Foreskin fibroblast (primary cell): ENCODE measurements at places on chromosomes 2 and 18.

DNA sequence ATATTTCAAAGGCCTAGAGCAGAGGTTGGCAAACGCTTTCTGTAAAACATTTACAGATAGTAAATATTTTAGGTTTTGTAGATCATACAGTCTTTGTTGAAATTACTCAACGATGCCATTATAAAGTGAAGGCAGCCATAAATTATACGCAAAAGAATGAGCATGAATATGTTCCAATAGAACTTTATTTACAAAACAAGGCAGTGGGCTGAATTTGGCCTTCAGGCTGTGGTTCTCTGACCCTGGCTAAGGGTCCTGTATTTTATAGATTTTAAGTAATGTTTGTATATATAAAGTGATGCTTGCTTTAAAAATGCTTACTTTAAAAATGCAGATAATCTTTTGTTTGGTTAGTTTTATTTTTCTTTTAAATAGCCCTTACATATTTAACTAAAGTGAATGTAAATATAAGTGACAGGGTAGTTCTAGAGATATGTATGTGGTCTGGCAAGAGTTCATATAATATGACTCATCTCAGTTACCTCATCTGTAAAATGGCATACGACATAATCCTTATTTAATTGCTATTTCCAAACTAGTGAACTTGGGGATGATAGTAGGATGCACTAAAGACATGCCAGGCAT, 51.7 kb upstream of the ATP5MC3 start:
- DNase-seq = peak; percentile 37

- peak; percentile 48 for DNase-seq
Measured at GRCh38 chr2:118223992-118224894, 136.0 kb downstream of the INSIG2 start.

- DNase-seq = no peak
Measured at GRCh38 chr2:177044671-177045070, 167.9 kb upstream of the HNRNPA3 start.

DNA sequence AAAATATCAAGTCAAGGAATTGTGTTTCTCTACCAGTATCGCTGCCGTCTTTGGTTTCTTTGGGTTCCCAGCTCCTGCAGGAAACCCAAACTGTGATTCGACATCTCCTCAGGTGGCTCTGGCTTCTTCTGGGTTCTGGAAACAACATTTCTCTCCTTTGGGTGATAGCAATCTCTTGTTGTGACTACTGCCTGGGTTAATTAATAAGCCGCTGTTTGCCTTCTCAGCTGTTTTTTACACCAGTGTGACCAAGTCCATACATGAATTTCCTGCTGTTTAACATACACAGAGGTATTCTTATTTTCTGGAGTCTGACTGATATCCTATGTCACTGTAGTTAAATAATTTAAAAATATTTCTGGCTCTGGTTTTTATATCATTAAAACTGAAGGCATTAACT, 112.5 kb upstream of the DCC start:
- no peak for DNase-seq

GRCh38 chr2:224691563-224691962, 24.6 kb downstream of the CCDC195 start:
- DNase-seq = no peak

DNA sequence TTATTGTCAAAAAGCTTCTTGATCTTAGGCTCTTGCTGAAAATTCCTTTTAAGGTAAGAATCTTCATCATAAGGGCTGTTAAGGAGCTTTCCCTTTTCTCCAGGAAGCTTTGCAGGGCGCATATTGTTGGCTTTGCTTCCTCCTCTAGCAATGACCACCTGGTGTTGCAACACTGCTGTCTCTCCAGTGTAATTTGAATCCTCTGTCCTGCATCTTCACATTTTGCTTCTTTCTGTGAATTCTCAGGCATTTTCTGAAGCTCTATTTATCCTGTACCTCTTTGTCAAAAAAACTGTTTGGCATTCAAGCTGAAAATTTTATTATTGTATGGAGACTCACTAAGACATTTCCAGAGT, 533.1 kb upstream of the CHAC2 start:
- peak; percentile 1 for DNase-seq

- DNase-seq = no peak
Measured at GRCh38 chr2:208320686-208321085, 54.6 kb downstream of the PIKFYVE start.

DNA sequence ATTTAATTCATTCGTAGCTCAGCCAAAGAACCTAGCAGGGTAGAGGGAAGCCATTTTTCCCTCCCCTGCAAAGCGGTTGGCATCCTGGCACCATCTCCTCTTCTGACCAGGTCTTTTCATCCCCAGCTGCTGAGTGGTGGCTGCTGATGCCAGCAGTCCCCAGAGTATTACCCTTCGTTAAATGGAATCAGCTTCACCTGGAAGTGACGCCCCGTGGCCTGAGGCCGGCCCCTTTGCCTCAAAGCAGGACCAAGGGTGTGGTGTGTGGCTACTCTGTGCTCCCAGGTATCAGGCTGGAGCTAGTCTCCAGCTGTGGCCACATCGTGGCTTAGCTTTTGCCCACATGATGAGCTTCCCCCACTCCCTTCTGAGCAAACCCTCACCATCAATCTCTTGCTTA, 12.3 kb upstream of the SP100 start:
- no peak for DNase-seq
